ENCODE measurements at places on chromosomes 6 and 20.

- no peak for DNase-seq
These were observed 192.1 kb downstream of the ARID1B start for GRCh38 chr6:156969233-156969632.

- no peak for DNase-seq
These were observed 26.5 kb upstream of the TULP1 start for GRCh38 chr6:35539223-35539622.

DNA sequence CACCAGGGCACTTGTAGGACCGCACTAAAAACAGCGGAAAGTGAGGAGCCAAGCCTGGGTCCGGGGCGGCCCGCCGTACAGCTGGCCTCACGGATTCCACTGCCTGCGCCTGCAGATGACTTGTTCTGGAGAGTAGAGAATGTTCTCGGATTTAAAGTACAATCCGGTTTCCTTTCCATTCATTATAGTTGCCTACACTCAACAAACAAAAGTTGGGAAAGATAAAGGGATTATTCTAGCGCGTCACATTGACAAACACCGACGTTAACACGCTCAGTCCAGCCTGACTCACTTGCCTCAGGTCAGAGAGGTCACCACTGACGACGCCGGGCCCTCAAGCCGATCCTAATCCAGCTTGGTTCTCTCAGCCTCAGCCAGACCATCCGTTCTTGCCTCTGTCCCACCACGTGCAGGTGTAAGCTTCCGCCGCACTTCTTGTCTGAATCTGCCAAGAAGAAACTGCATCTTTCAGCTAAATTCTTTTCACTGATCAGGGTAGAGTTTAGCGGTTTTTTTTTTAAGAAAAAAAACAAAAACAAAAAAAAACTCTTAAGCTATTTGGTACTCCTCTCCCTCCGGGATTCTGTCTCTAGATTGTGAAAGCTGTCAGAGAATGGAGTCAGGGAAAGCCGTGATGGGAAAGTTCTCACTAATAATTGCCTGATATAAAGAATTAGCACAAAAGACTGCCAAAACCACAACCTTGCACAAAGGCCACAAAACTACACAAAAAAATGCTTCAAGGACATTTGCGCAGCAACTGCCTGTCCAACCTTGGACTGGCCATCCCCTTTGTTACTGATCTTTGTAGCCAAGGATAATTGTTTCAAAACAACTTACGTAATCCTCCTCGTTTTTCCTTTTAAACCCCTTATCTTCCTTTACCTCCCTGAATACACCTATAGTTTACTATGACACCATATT lies 1.1 kb upstream of the PHF10 start:
- no peak for DNase-seq

DNA sequence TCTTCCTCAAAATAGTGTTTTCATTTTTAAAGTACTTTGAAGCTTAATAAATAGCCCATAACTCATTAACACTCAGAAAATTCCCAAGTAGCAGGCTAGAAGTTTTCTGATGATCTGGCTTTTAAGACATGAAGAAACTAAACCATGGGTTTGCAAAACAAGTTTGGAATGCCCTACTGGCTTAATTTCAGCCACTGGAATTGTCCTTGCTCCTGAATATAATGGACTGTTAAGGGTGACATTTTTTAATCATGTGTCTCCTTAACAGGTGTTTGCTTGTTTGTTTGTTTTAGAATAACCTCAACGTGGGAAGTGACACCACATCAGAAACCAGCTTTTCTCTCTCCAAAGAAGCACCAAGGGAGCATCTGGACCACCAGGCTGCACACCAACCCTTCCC lies 49.1 kb downstream of the ISM1 start:
- no peak for DNase-seq

- DNase-seq, result no peak
These were observed 10.9 kb downstream of the ZSCAN9 start for GRCh38 chr6:28235912-28236452.

- no peak for DNase-seq
These were observed 269.5 kb upstream of the ARID1B start for GRCh38 chr6:156507656-156508055.

- DNase-seq, result no peak
These were observed 10.8 kb upstream of the CPNE5 start for GRCh38 chr6:36850021-36850420.

GRCh38 chr6:99589290-99589672 lies 17.4 kb upstream of the PRDM13 start:
- peak; percentile 36 for DNase-seq

- no peak for DNase-seq
These were observed 25.2 kb downstream of the TFAP2B start for GRCh38 chr6:50843842-50844241.

Measured in NCI-H1092 (cell line).